Activated CD8-positive, alpha-beta T cell treated with anti-CD3 and anti-CD28 coated beads, Interleukin-2, amount 10 ng/mL, durations not matched to agents 7 days and 5 days (primary cell): ENCODE measurements at places on chromosomes 2 and 18.
A peak's percentile ranks its signal among the peaks of the same experiment; 100 is the strongest.

GRCh38 chr2:95023222-95023597 is 2.3 kb upstream of the MAL start:
- DNase-seq = peak; percentile 80

DNA sequence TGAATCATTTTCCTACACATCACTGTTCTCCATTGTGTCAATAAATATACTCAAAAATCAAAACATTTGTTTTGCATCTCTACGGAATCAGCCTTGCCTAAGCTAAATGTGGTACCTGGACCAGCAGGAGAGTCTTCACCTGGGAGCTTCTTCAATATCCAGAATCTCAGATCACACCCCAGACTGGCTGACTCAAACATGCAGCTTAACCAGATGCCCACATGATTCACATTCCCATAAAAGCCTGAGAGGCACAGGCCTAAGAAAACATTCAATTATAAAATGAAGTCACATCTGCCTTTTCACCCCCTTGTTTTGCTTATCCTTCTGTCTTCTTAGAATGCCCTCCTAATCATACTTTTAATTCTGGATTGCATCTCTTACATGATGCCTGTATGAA is 1045.5 kb upstream of the NXPH2 start:
- DNase-seq = no peak

DNA sequence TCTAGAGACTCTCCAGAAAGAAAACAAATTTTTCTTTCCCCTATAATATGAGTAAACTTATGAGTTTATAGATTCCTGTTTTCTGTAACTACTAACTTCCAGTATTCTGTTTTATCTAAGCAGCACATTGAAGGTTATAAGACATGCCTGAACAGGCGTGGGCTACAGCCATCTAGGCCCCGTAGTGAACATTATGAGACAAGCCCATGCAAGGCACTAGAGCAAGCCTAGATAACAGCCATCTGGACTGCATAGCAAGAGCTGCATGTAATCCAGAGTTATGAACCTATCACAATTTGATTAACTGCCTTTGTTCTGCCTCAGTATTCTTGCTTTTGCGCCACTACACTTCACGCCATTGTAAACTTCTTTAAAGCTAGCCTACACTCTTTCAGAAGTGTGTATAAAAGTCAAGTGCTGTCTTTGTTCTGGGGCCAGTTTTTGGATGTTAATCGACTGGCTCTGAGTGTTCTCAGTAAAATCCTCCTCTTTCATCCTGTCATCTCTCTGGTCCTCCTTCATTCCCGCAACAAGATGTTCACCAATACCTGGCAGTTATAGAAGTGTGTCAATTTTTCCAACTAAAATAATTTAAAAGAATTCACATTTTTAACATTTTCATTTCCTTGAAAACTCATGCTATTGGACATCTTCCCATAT is 3.0 kb upstream of the SULT1C3 start:
- no peak for DNase-seq

GRCh38 chr2:2570871-2571270 is 239.8 kb upstream of the MYT1L start:
- DNase-seq = no peak

DNA sequence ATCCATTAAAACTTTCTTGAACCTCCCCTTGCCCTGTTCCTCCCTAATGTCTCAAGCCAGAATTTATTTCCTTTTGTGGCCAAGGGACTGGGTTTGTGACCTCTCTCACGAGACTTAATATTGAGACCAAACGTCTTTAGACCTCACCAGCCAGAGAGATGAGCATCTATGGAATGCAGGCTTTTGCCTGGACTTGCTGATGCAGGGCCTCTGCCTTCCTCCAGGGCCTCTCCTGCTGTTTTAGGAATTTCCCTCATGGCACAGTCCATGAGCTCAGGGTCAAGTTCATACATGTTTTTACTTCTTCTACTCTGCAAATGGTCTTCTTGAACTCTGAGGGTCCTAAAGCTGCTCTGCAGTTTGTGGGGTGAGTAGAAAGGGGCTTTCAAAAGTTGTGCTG is 22.3 kb downstream of the IL1B start:
- no peak for DNase-seq

GRCh38 chr2:189521699-189522434 is 58.7 kb downstream of the SLC40A1 start:
- DNase-seq = no peak

- DNase-seq = no peak
Measured at GRCh38 chr2:212520340-212520739, 18.3 kb downstream of the ERBB4 start.

- DNase-seq = no peak
Measured at GRCh38 chr18:42392416-42392815, 437.4 kb downstream of the PIK3C3 start.

- no peak for DNase-seq
Measured at GRCh38 chr18:46771141-46771540, 14.3 kb upstream of the ST8SIA5 start.

- no peak for DNase-seq
Measured at GRCh38 chr2:60465736-60466135, 87.7 kb downstream of the BCL11A start.

- DNase-seq = peak; percentile 19
Measured at GRCh38 chr18:13811993-13812392, 12.0 kb upstream of the MC5R start.

- DNase-seq = no peak
Measured at GRCh38 chr2:15238028-15238427, 323.1 kb downstream of the NBAS start.

DNA sequence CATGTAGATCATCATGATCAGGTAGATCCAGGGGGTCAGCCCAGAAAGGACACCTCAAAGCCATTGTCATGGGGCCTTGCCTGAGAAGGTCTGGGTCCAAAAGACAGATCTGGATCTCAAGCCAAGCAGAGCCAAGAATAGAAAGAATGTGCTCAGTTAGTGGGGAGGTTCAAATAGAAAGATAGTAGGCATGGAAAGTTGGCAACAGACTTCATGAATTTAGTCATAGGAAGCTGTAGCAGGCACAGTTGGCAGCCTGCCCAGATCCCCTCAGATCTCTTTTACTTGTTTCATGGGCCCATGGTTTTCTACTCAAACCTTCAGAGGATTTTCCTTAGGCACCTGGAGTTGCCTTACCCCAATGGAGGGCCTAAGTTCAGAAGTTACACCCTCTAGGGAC is 767.0 kb downstream of the SLC4A3 start:
- no peak for DNase-seq

- no peak for DNase-seq
Measured at GRCh38 chr18:63903851-63904570, 3.7 kb upstream of the SERPINB10 start.

GRCh38 chr2:216034065-216034464 is 20.7 kb upstream of the MREG start:
- DNase-seq = peak; percentile 88

DNA sequence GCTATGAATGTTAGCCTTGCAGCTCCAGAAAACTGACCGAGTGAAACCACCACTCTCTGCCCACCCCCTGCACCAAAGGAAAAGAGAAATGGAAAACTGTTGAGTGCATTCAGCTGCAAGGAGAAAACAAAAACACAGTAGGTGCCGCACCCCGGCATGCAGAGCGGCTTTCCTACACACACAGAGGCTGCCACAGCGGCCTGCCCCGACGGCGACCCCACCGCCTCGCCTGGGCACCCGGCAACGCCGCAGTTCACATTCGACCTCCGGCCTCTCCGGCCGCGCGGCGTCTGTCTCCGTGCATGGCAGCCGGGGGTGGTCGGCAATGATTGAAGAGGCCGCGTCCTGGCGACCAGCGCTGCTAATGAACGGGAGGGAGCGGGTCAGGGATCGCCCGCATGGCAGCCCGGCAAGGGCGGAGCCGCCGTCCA is 417.1 kb upstream of the SALL3 start:
- DNase-seq = no peak

DNA sequence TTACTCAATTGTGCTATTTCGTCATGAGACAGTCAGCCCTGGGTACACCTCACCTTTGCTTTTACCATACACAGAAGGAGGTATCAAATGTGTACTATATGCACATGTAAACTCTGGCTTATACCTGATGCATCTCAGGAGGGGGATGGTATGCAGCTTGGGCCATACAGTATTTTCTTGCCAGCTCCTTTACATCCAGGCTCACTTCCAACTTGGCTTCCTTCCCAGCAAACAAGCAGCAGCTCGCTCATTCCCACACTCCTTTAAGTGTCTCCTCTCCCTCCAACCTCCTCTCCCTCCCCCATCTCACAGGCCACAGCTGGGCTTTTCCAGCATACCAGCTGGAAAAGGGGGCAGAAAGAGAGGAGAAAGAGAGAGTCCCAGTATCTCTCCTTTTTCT is 9.6 kb downstream of the MARCHF4 start:
- DNase-seq = no peak

- no peak for DNase-seq
Measured at GRCh38 chr18:346600-346999, 78.8 kb upstream of the THOC1 start.

- no peak for DNase-seq
Measured at GRCh38 chr18:4549164-4549872, 94.2 kb upstream of the DLGAP1 start.
